ENCODE measurements at places on chromosomes 2 and 18. TPM values are rescaled to one million over a fixed set of nuclear protein-coding genes. Genes with fewer than 3 reads are reported as not detected.

HRH4 gene
- not detected for total RNA-seq

DNA sequence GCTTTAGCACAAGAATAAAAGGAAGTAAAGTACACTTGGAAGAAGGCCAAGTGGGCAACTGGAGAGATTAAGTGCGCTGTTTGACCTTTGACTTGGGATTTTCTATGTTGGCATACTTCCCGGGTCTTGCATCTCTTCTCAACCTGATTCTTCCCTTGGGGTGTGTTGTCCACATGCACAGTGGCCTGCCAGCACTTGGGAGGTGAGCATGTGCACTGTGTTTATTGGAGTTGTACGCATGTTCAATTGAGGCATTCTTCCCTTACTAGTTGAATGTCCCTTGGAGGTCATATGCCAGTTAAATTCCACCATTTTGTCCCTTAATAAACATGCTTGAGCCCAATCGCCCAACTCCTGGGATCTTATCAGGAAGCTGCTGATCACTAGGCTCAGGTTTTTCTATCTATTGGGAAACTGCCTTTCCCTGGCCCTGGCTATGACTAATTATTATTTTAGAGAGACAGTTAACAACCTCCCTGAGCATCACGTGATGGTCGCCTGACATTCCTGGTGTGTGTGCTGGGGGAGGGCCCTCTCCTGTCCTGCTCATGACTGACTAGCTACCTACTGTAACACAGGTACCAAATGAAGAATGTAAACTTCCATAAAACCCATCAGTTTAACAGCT, 62.5 kb upstream of the RAPGEF4 start:
- no peak for DNase-seq

ANKRD62 gene
- 1.2 TPM for total RNA-seq

- no peak for DNase-seq
Observed at GRCh38 chr2:239136762-239137161, 264.1 kb downstream of the HDAC4 start.

DNA sequence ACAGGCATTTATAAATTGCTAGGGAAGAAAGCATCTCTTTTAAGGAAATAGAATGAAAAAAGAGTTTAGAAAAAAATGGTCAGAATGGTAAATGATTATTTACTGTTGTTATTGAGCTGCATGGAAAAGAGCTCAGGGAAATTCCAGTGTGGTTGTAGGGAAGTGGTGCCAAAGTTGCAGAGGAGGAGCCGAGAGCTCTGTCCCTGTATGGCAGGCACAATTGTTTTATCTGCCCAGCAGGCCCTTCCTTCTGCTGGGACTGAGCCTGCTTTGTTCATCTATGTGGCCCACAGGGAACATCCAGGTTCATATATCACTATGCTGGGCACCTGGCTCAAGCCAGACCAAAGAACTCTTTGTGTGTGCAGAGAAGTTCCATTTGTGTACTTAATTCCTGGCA, 80.8 kb upstream of the AGAP1 start:
- DNase-seq, result no peak

DNA sequence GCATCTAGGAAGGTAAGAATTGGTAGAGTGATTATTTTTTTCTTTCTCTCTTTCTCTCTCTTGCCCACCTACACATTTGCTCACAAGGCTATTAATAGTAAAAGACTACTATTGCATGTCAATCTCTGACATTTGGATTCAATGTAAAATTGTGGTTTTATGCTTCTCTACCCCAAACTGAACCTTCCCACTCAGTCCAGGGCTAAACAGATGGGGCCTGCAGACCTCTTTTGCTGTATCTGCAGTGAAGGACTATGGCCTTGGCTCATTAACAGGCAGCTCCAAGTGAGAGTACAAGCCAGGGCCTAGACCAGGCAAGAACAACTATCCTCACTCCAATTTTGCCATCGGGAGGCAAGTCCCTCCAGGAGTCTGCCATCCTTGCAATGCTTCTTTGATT, 68.3 kb upstream of the ARL4C start:
- no peak for DNase-seq

GRCh38 chr2:85939131-85939530, 50.3 kb upstream of the ST3GAL5 start:
- DNase-seq, result no peak

DNA sequence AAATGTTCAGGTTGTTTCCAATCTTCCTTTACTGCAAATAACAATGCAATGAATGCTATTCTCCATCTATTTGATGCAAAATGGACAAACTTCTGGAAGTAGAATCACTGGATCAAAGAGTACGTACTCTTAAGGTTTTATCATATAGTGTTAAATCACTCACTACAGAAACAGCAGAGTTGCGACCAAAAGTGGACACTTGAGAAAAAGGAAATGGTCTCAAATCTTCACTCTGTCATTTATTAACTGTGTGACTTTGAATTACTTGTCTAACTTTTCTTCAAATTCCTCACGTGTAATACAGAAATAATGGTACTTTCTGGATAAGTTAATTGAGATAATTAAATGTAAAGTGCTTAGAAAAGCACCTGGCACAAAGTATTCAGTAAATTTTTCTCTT, 78.1 kb downstream of the CERKL start:
- no peak for DNase-seq

GRCh38 chr2:172615727-172616261, 59.9 kb downstream of the PDK1 start:
- DNase-seq, result no peak

GRCh38 chr18:42707080-42707479, 408.4 kb downstream of the RIT2 start:
- no peak for DNase-seq

DNA sequence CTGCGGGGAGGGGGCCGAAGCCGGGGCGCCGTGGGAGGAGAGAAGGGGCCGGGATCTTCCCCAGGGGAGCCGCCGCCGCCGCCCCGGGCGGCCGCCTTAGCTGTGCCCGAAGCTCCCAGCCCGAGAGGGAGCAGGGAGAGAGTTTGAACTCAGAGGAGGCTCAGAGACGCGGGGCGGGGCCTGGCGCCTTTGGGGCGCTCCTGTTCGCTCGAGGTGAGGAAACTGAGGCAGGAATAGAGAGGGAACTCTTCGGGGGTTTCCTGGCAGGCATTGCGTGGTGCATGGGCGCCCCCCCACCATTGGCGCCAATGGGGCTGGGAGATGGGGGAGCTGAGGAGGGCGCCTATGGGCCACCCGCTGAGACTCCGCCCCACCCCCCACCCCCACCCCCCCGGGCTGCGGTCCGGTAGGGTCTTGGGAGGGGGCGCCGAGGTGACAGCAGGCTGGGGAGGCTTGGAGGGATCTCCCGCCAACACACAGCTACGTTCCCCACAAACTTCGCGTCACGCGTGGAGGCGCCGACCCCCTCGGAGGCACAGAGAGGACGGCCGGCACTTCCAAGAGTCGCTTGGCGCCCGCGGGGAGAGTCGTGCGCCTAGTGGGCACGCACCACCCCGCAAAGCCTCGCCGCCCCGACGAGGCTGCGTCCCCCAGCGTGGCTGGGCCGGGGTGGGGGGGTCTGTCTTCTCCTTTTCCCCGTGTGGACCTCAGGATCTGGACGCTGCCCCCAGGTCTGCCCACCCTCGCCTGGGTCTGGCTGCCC, 680 bp downstream of the CTDSP1 start:
- DNase-seq, result no peak

- no peak for DNase-seq
Observed at GRCh38 chr2:2688254-2688653, 357.2 kb upstream of the MYT1L start.

DNA sequence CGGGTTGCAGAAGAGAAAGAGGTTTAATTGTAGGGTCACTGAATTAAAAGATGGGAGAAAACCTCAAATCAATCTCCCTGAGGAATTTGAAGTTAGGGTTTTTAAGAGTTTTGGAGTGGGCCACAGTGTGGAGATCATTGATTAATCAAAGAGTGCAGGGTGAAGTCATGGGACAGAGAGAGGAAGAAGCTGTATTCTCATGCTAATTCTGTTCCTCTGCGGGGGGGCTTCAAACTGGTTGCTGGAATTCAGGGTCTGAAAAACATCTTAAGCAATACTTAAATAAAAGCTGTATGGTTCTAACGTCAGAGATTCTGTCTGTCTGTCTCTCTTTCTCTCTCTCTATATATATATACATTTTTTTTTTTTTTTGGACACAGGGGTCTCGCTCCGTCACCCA, 169.8 kb upstream of the SPATS2L start:
- DNase-seq, result no peak

- no peak for DNase-seq
Observed at GRCh38 chr2:10890706-10891270, 20.9 kb upstream of the KCNF1 start.

- no peak for DNase-seq
Observed at GRCh38 chr2:98730707-98731040, 258 bp downstream of the MGAT4A start.

- DNase-seq, result no peak
Observed at GRCh38 chr2:39667104-39667885, 1.6 kb downstream of the TMEM178A start.

DNA sequence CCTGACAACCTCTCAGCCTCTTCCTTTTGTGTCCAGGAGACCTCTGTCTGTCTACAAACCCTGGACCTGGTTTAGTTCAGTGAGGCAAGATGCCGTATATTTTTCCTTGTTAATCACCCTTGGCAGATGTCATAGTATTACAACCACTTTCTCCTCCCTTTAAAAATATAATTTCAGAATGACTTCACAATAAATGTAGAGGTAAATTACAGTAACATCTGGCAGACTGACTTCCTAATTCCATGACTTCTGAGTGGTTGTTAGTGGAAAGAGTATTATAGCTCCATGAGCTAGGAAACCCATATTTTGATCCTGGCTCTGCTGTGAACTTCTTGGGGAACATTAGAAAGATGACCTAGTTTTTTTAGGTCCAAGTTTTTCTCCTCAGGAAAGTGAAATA, 39.5 kb downstream of the SPATS2L start:
- DNase-seq, result no peak

GRCh38 chr18:79442508-79443221, 46.9 kb downstream of the NFATC1 start:
- no peak for DNase-seq

DNA sequence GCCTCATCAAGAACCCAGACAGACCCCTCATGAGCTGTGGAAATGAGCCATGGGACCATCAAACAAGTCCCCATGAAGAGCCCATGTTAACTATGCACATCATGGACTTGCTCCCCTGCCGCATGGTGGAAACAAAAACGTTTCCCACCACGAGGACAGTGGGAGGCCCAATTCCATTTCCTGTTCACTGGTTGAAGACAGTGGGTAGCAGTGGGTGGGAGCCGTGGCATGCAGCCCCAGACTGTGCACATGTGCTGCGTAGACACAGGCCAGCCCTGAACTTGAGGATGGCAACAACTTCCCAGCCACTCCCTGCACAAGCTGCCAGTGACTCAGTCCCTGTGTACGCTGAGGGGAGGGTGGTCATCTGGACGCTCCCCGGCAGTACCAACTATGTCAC, 108.4 kb upstream of the LMAN1 start:
- DNase-seq, result no peak
